ENCODE measurements at places on chromosomes 16 and 17.

DNA sequence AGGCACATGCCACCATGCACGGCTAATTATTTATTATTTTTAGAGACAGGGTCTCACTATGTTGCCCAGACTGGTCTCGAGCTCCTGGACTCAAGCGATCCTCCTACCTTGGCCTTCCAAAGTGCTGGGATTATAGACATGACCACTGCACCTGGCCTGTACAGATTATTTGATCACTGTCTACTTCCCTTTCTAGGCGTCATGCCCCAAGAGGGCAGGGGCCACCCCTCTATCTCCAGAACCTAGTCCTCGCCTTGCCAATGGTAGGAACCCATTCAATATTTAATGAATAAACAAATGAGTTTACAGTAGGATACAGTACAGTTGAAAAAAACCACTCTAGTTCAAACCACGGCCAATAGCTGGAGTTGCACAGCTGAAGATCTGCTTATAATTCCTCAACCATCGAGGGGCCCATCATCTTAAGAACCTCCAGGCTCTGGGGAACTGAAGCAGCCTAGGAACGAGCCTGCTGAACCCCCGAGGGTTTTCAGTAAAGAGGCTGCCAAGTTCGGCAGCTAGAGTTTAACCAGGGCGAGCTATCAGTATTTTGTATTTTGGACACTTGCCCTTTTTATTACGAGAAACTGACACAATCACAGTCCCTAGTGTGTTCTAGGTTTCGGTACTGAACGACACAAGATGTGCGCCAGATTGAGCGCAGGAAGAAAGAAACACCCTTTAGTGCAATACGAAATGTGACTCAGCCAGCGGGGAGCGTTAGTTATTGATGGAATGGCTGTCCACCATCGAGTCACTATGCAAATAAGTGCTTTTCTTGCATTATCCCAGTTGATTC is 14.6 kb downstream of the ADCY9 start:
- no peak for DNase-seq

- no peak for DNase-seq
Measured at GRCh38 chr16:73483076-73483791, 435.3 kb upstream of the ZFHX3 start.

DNA sequence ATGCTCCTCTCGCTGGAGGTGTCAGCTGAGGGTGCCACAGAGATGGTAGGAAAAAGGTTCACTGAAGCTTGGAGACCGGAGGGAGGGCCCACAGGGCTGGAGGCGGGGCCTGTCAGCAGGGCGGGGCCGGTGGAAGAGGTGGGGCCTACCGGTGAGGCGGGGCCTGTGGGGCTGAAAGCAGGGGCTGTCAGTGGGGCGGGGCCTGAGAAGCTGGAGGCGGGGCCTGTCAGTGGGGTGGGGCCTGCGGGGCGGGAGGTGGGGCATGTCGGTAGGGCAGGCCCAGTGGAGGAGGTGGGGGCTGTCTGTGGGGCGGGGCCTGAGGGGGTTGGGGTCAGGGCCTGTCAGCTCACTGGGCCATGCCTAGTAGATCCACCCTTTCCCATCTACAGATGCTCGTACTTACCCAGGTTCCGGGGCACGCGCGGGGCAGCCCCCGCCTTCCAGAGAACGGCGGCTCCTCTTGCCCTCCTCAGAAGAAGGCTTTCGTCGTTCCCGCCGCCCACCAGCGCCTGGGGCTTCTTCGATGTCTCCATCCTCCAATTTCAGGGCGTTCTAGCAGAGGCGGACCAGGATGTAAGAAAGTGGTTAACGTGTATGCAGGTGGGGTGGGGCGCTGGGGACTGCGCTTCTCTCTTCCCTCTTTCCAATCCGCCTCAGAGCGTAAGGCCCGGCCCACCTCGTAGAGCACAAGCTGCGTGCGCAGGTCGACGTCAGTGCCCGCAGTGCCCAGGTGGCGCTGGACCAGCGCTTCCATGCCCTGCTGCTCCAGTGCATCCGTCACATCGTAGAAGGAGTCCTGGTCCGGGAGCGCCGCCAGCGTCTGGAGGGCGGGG is 9.8 kb downstream of the TMEM208 start:
- DNase-seq: peak; percentile 27

DNA sequence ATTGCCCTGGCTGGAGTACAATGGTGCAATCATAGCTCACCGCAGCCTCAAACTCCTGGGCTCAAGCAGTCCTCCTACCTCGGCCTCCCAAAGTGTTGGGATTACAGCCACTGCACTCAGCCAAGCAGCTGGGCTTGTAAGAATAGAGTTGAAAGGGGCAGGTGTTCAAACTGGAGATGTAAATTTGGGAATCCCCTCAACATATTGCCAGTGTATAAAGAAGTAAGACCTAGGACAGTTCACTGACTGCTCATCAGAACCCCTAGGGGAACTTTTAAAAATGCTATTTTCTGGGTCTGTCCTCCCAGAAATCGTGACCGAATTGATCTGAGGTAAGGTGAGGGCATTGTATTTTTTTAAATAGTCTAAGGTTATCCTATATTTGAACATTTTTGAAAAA is 8.9 kb upstream of the DNAJA2 start:
- DNase-seq: no peak

DNA sequence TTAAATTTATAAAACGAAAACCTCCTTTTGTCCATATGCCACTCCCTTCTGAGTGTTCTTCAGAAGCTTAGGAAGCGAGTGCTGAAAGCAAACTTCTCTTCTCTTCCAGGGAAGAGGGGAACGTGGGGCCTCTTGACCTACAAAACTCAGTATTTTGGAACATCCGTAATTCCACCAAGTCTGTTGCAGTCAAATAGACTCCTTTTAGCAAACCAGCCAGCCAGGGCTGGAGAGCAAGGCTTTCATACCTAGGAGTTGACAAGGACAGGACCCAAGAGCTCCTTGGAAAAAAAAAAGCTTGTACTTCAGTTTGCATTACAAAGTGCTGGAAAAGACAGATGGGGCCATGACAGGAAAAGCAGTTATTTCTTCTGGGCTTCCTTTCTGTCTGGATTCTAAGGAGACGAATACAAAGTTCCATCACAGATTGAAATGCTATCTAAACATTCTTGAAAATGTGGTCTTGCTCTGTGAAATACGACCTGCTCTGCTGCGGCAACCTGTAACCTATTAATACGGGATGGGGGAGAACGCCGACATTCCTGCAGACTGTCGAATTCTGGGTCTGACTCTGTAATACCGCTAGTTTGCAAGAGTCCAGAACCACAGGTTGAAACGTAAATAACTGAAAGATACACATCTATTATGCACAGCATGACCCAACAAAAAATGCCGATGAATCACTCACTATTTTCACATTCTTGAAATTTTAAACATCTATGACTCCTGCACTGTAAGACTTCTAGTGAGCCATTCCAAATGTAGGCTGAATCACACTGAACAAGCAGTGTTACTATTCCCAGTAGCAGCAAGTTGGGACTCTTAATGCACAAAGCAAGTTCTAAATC is 20.6 kb downstream of the VPS53 start:
- DNase-seq: no peak

DNA sequence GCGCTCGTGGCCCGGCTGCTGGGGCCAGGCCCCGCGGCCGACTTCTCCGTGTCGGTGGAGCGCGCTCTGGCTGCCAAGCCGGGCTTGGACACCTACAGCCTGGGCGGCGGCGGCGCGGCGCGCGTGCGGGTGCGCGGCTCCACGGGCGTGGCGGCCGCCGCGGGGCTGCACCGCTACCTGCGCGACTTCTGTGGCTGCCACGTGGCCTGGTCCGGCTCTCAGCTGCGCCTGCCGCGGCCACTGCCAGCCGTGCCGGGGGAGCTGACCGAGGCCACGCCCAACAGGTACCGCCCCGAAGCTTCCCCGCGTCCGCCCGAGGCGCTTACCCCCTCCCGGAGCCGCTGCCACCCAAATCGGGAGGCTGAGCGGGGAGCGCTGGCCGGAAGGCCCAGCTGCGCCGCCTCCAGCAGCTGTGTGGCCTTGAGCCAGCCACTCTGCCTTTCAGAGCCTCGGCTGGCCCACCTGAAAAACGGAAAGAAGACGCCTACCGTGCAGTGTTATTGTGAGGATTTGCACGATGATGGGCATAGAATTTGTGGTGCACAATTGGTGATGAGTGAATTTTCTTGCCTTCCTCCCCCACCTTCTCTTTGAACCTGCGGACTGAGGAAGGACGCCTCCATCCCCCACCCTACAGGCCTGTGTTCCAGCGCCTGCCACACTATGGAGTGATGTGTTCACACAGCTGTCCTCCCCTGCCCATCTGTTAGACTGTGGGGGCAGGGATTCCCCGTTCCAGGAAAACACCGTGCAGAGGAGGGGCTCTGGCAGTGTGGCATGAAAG is 523 bp downstream of the NAGLU start:
- peak; percentile 44 for DNase-seq

DNA sequence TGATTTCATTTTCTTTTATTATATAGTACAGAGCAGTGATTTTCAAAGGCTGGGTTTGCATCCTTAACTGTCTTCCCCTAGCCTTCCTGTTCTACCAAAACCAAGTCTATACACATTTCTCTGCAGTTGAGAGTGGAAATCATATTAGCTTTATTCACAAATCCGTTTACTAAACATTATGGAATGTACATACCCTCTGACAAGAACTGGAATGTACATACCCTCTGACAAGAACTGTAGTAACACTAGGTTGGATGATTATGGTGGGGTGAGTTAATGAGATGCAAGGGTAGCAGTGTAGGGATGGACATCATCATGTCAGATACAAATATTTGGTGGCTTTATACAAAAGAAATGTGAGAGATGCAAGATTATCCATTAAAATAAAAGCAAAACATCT is 154.8 kb downstream of the CYB561 start:
- DNase-seq: no peak

GRCh38 chr16:46751381-46751780 is 3.2 kb upstream of the MYLK3 start:
- no peak for DNase-seq

GRCh38 chr16:19162085-19162484 is 6.0 kb upstream of the SYT17 start:
- DNase-seq: no peak

GRCh38 chr17:80158846-80159245 is 11.0 kb upstream of the CARD14 start:
- no peak for DNase-seq

- no peak for DNase-seq
Measured at GRCh38 chr17:47882247-47882646, 13.8 kb upstream of the SP2 start.

DNA sequence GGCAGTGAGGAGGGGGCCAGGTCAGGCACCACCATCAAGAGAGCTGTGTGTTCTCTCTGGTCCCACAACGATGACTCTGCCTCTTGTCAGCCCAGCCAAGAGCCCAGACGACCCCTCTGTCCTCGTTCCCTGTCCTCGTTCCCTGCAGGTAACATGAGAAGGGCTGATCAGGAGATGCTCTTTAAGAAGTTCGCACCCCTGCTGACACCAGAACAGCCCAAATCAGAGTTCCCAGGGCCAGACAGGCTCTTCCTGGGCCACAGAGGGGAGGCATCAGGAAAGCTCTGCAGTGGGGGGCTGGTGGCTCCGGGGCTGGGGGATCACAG is 13.5 kb upstream of the DNAI2 start:
- DNase-seq: no peak

All from stimulated activated CD8-positive, alpha-beta memory T cell treated with anti-CD3 and anti-CD28 coated beads, Interleukin-4, amount 100 ng/mL, for 4 hours (primary cell).